ENCODE measurements at places on chromosomes 7 and 10.

DNA sequence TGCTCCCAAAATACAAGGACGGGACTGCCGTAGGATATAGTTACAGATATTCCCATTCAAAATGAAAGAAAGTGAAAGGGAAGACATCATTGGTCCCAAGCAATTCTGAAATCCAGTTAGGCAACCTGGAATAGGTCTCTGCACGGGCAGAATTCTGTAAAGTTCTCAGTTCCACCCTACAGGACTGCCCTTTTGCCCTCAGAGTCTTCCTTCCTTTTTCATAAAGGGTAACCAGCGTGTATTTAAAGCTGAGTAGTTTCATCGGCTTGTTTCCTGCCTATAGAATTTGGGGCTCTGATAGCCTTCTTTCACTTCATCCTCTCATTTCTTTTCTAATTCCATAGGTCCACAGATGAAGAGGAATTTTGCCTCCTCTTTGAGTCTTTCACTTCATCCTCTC lies 20.0 kb downstream of the COPG2 start:
- DNase-seq, result no peak

- DNase-seq, result no peak
Measured at GRCh38 chr7:127893547-127893946, 137.7 kb downstream of the LRRC4 start.

DNA sequence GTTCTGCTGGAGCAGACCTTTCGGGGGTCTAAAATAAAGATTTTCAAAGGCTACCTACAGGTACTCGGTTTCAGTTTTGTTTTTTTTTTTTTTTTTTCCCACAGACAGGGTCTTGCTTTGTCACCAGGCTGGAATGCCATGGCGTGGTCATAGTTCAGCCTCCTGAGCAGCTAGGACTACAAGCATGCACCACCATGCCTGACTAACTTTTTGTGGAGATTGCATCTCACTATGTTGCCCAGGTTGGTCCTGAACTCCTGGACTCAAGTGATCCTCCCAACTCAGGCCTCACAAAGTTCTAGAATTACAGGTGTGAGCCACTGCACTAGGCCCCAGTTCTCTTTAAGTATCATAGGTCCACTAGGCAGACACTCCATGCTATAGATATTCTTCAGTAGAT lies 34.5 kb downstream of the BAMBI start:
- DNase-seq, result no peak

- DNase-seq, result peak; percentile 9
Measured at GRCh38 chr10:70786799-70787415, 1.7 kb upstream of the TBATA start.

DNA sequence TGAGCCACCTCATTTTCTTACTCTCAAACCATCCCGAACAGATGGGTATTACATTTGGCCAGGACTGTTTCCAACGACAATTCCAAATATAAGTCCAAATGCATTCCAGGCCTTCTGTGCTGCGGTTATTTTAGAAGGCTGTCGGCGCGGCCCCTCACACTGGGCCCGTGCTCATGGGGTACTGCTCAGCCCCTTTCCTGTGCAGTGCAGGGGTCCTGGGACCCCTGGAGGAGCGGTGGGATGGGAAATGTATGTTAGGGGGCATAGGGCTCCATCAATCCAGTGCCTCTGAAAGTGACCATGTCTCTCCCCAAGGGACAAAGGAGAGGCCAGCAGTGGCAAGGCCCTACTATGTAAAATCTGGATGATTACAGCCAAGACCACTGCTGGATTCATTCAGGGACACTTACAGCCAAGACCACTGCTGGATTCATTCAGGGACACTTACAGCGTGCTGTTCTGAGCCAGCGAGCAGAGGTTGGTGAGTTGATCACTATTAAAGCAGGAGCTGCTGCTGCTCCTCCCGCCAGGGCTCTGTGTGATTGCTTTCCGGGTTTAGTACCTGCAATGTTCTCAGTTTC lies 66.3 kb downstream of the CHST15 start:
- no peak for DNase-seq

GRCh38 chr7:79534128-79534527 lies 80.7 kb upstream of the MAGI2 start:
- DNase-seq, result no peak

DNA sequence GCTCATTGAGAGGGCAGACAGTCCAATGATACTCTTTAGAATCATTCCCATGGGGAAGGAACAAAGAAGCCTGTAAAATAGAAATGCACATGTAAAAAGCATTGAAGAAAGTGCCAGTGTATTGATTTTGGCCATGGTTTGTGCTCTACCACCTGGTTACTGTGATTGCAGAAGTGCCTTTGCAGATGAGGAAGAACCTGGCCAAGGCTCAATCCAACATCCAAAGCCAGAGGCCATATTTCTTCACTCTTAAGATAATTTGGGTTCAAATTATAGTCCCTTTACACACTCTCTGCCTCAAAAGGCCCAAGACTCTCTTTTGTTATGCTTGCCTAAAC lies 122.1 kb downstream of the EGFR start:
- no peak for DNase-seq

DNA sequence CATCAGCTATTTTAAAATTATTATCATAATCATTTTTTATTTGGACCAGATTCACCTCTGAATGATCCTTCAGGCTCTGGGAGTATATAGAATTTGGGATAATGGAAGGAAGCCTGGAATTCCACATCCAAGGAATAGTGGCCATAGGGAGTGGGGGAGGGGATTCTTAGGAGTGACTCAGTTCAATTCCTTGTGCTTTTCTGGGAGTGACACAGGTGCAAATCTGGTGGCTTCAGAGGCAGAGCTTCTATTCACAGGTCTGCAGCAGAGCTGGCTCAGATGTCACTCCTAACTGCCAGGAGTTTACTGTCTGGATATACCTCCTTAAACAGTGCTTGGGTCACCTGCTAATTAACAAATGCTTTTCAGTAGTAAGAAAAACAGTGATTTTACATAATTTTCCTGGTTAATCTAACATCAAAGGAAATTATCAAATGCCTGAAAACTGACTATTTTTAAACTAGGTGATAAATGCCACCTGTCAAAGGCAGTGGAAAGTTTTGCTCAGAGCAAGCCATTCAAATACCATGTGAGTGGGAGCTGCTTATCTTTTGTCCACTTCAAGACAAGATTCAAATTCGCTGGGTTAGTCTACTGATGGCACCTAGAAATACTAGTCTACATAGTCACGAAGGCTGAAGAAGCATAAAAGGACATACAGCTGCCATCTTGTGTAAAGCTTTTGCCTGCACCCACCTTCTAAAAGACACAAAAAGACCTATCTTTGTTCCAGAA lies 106.7 kb upstream of the LAMB4 start:
- DNase-seq, result no peak

GRCh38 chr7:1536743-1537534 lies 6.4 kb downstream of the MAFK start:
- no peak for DNase-seq

DNA sequence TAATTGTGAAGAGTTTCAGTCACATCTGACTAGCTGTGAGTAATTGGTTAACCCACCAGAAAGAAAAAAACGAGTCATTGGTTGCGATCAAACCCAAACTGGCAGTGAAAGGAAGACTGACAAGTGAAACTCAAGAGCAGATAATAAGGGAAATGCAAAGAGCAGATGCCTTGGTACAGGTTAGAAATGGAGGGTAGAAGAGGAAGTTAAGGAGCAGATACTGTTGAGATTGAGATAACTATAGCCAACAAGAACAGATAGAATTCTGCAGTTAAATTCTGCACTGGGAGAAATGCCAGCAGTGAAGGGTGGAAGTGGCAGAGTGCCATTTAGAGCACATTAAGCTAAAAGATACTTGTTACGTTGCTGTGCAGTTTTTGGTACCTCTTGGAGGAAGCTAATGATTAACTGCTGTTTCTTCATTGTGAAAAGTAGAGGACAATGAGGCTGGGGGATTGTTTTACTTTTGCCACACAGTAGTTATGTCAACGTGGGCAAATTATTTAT lies 65.8 kb downstream of the CDK13 start:
- DNase-seq, result no peak

GRCh38 chr10:131954356-131954965 lies 27.3 kb downstream of the BNIP3 start:
- no peak for DNase-seq

DNA sequence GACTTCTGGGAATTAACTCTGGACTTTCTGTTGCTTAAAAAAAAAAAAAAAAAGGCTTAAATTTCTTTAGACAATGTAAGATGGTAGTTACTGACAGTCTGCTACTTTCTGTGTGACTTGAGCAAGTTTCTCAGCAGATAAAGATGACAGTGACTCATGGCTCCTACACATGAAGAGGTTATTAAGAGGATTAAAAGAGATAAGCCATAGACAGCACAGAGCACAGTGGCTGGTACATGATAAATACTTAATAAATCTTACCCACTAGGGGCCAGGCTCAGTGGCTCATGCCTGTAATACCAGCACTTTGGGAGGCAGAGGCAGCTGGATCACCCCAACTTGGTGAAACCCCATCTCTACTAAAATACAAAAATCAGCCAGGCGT lies 174.8 kb downstream of the JAZF1 start:
- DNase-seq, result no peak

DNA sequence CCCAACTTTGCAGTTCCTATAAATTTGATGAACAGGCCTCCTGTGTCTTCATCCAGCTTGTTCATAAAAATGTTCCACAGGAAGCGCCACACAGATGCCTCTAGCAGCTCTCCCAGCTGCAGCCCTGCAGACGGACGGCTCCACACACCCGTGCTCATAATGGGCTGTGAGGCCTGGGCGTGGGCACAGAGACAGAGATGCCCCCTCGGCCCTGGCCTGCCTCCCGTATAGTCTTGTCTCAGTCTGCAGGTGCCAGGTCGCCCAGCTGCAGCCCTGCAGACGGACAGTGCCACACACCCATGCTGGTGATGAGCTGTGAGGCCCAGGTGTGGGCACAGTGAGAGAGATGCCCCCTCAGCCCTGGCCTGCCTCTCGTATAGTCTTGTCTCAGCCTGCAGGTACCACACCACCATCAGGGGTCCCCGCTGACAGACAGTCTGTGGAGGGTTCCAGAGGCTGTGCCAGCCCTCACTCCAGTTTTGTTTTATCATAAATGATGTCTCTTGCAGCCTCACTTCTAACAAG lies 189.9 kb downstream of the TCERG1L start:
- DNase-seq, result no peak

- DNase-seq, result no peak
Measured at GRCh38 chr10:62618576-62619412, 185.7 kb upstream of the ADO start.

- no peak for DNase-seq
Measured at GRCh38 chr10:12389154-12389734, 39.9 kb downstream of the CAMK1D start.

DNA sequence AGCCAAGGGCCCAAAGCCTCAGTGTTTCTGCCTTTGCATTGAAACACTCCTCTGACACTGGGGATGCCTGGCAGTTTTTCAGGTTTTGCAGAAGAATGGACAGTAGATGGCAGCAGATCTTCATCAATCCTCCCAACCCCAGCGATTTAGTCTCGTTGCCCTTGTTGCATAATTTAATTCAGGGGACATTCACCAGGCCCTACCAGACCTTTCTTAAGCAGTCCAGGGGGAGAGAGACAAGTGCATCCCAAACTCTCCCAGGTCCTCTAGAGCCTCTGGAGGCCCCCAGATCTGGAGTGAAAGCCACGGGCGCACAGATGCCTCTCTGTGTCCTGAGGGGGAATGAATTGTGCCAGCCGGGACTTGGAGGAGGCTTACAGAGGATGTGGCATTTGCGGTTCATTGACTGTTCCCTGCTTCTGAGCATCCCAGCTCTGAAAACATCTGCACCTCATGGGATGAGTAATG lies 29.6 kb downstream of the MINDY4 start:
- no peak for DNase-seq

- no peak for DNase-seq
Measured at GRCh38 chr7:40887099-40887498, 752.3 kb downstream of the SUGCT start.

GRCh38 chr7:98641646-98642500 lies 24.8 kb downstream of the NPTX2 start:
- DNase-seq, result no peak

GRCh38 chr7:142603870-142604448 lies 145.3 kb upstream of the PRSS1 start:
- peak; percentile 21 for DNase-seq

DNA sequence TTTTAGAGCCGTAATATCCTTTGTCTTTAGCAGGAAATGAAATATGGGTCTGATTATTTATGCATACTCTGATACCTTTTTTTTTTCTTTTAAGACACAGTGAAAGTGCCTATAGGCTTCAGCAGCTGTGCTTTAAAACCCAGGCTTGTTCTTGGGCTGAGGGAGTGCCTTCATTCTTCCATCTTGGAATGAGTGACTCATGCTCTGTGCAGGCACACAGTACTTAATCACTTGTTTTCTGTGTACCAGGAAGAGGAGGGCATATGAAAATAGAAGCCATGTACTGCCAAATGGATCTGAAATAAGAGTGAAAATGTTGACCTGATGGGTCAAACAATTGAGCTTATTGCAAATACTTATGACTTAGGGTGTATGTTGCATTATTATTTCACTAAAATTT lies 12.0 kb downstream of the INPP5F start:
- no peak for DNase-seq

DNA sequence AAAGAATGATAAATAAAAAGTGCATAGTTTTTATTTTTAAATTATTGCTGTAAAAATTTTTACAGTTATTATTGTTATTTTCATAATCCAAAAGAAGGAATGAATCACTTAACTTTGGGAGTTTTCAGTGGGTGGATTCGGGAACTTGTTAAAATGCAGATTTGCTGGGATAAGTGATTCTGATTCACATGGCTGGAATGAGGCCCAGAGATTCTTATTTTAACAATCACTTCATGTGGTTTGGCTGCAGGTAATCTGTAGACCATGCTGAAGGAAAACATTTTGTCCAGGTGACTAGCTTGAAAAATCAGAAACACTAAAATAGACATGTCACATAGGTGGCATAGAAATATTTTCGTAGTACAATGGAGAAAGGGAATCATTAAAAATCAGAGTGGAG lies 13.9 kb downstream of the CROT start:
- no peak for DNase-seq

DNA sequence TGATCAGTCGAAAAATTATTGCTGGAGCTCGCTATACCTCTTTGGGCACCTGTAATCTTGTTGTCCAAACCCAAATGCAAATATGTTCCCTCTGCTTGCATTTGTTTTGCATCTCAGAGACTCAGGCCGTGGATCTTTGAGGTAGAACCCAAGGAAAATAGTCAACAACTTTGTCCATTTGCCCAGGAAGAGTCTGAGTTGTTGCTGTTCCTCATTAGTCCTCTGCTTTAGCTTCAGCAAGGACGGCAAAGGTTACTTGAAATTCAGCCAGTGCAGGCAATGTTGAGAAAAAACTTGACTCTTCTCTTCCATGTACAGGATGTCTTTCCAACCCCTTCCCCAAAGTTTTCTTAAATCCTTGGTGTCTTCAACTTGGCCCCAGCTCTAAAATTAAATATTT lies 45.8 kb downstream of the PDK4 start:
- DNase-seq, result no peak
